HT1080 (cell line): ENCODE measurements at places on chromosomes 13 and 19.
A peak's percentile ranks its signal among the peaks of the same experiment; 100 is the strongest.

- peak; percentile 64 for DNase-seq
Measured at GRCh38 chr19:49145573-49146407, 9.4 kb downstream of the HRC start.

- DNase-seq = no peak
Measured at GRCh38 chr19:53158119-53158656, 665 bp downstream of the ZNF347 start.

- DNase-seq = no peak
Measured at GRCh38 chr19:18762125-18763023, 28.7 kb downstream of the COMP start.

DNA sequence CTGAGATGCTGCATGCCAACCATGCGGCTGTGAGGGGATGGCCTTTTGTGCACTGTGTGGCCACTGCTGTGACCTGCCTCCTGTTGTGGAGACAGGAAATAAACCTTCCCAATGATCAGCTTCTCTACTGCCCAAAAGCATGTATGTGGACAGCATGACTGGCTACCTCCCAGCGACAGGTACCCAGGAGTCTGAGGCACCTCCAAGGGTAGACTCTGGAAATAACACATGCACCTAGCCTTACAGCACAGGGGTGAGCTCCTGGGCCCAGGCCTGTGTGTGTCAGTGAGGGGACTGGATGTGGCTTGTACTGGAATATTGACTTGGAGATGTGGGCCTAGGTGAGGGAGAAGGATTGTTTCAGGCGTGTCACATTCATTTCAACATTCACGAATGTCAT lies 7.6 kb upstream of the GPI start:
- no peak for DNase-seq

- no peak for DNase-seq
Measured at GRCh38 chr13:95557013-95557412, 4.5 kb downstream of the CLDN10 start.

DNA sequence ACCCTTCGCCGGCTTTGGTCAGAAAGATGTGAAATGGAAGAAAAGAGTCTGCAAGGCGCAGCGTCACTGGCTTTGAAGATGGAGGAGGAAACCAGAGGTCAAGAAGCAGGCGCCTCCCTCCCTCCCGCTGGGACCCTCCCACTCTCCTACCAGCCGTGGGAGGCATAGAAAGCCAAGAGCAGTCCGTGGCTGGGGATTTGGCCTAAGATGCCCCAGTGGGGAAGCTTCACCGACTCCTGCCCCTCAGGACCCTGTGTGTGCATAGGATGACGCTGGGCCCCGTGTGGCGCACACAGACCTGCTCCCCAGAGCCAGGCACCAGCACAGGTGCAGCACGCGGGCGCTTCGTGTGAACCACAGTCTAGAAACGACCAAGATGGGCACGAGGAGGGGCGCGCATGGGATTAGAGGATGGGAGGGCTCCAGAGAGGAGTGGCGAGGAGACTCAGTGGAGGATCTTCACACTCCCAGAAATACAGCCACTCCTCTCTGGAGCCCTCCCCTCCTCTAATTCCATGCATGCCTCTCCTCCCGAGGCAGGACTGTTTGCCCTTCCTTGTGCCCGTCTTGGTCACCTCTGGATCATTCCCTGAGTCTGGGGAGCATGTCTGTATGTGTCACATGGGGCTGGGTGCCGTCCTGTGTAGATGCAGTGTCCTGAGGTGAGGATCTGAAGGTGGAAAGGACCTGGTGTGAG lies 194.3 kb downstream of the TEX29 start:
- no peak for DNase-seq

GRCh38 chr19:47863514-47863936 lies 4.5 kb downstream of the TPRX2 start:
- peak; percentile 66 for DNase-seq

GRCh38 chr19:58434217-58434616 lies 5.7 kb downstream of the ZNF132 start:
- DNase-seq = no peak

GRCh38 chr13:79128158-79128557 lies 277.9 kb downstream of the RBM26 start:
- DNase-seq = peak; percentile 93

DNA sequence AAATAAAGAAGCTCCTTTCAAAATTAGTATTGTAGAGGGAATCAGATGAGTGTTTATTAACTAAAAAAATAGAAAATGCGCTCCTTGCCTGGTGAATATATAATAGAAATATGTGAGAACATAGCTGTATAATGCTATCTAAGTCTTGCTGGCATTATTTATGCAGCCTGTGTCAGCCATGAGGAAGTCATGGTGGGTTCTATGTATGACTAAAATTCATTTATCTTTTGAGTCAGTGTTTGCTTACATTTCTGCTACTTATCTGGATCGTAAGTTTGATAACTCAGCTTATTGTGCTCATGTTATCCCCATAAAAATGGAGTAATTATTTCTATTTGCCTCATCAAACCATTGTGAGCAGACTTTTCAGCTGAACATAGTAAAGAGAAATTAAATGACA lies 449.3 kb downstream of the OXGR1 start:
- DNase-seq = no peak

DNA sequence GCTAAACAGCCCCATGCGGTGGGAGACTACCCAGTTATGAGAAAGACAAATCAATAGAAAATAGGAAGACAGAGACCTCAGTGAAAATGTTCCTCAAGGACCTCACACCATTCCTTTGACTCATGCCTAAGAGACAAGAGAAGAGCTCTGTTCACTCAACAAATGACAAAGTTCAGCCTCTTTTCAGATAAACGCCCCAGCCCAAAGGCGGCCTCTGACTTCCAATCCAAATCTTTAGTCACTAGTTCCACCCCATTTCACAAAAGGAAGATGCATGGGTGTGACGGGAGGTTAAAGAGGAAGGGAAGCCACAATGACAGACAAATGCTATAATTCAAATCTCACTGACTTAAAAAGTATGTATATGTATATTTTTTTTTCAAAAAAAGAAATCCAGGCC lies 8.1 kb downstream of the CARS2 start:
- DNase-seq = no peak

DNA sequence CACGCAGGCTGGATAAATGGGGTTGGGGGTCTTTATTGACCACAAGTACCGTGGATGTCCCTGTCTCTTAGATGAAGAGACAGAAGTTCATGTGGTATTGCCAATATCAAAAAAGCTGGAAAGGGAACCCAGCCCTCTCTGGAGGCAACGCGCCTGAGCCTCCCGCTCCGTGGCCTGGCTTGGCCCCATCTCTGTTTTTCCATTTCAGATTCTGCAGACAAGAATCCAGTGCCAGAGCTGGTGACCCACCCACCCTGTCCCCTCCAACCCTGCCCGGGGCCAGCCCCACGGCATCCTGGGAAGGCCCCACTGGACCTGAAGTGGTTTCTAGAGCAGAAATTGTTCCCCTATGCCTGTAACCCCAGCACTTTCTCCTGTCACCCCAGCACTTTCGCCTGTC lies 57.7 kb downstream of the PTPRS start:
- DNase-seq = no peak

DNA sequence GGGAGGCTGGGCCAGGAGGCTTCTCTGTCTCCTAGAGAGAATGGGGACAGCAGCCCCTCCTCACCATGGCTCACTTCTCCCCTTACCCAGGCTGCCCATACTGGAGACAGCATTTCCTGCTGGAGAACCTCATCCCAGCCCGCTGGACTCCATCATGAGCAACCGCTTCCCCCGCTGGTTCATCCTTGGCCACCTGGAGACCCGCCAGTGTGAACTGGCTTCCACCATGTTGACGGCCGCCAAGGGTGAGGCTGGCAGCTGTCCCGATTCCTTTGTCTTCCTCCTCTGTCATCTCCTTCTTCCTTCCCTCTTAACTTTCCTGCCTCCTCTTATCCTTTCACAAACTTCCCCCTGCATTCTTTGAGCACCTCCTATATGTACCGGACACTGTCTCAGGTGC lies 28.0 kb downstream of the ZSWIM4 start:
- no peak for DNase-seq

DNA sequence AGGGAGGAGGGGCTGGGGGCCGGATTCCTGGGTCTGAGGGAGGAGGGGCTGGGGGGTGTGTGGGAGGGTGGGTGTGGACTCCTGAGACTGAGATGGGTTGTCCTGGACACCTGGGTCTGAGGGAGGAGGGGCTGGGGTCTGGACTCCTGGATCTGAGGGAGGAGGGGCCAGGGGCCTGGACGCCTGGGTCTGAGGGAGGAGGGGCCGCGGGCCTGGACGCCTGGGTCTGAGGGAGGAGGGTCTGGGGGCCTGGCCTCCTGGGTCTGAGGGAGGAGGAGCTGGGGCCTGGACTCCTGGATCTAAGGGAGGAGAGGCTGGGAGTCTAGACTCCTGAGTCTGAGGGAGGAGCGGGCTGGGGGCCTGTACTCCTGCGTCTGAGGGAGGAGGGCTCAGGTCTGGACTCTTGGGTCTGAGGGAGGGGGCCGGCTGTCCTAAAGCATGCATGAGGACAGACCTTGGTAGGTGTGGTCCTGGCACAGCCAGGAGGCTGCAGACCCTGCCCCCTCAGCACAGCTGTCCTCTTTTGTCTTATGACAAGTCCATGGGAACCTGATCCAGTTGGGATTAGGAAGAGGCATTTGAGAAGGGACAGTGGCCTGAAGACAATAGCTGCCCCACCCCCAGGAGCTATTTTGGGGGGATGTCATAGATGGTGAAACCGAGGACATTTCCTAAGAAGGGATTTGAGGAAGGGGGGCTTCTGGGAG lies 1.3 kb downstream of the TNNT1 start:
- DNase-seq = no peak

- DNase-seq = no peak
Measured at GRCh38 chr19:40335101-40335500, 13.1 kb downstream of the C19orf47 start.

DNA sequence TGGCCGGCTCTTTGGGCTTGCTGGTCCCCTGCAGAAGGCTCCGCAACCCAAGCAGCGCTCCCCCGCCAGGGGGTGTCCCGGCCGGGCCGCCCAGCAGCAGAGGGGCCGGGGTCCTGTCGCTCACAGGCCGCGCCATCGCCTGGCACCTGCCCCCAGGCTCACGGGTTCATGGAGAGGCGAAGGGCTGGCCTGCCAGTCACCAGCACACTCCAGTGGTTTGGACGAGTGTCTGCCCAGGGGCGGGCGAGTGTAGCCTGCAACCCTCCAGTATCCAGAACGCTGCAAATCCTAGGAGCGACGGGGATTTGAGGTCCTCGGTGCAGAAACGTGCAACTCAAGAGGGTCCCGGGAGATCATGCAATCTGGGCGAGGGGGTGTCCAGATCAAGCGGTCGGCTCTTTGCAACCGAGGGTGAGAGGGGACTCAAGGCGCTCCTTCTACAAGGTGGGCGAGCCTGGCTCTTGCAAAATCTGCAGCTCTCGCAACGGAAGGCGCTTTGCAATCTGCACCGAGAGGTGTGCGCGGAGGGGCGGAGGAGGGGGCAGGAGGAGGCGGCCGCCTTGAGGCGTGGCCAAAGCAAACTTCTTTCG lies at the start of gene DBP:
TSS of gene DBP (minus strand) at position 521 of the 590 bp plus-strand sequence. CDS start at position 136, 385 bp downstream.
- DNase-seq = peak; percentile 49

DNA sequence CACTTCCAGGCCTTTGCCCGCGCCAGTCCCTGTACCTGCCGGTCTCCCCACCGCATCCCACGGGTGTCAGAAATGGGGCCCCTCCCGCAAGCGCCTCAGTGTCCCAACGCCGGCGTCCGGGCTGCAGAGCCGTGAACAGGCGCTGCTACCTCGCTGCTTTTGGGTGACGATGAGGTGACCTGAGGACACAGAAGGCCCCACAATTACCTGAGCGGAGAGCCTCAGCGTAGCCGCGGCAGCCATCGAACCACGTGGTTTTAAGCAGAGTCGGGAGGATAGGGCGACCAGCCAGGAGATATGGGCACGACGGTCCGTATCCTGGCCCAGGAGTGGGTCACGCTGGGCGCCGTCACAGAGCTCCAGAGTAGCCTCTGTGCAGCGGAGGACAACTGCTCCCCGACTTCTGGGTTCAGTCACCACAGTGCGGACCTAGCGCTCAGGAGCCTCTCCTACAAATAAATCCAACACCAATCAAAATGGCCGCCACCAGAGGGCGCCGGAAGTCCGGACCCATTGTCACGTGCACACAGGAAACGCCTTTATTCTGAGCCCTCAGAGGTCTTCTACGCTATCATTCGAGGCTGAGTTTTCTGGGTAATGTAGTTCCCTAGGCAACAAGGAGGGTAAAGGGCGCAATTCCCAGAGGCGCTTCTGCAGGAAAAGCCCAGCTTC lies at the start of gene ZNF814:
TSS of gene ZNF814 (minus strand) at position 478 of the 672 bp plus-strand sequence. CDS start at position 243, 235 bp downstream.
- no peak for DNase-seq

GRCh38 chr13:62544928-62545327 lies 1129.3 kb upstream of the PCDH20 start:
- no peak for DNase-seq

DNA sequence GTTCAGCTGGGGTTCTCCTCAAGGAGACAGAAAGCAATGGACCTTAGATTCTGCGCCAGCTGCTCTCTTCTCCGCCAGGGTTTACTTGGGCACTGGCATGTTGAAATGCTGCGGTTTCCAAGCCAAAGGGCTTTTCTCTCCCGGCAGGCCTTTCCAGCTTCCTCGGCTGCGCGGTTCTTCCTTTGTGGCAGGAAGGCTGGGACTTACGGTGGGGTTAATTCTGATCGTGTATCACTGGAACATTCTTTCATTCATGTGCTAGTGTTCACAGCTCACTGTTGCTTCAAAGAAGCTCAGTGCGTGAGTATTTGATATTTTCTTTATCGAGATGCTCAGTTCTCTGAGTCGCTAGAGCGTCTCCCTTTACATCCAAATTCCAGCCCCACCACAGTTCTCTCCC lies 723.2 kb downstream of the UQCRFS1 start:
- no peak for DNase-seq

- no peak for DNase-seq
Measured at GRCh38 chr19:3644351-3645066, 17.9 kb upstream of the CACTIN start.
